ENCODE measurements at places on chromosomes 7 and 10. TPM values are rescaled to one million over a fixed set of nuclear protein-coding genes. Genes with fewer than 3 reads are reported as not detected.

The LIPN gene
- not detected for polyA plus RNA-seq

The FAM241B gene
- polyA plus RNA-seq = 6.1 TPM

The RHOBTB1 gene
- 52.6 TPM for polyA plus RNA-seq

The CADPS2 gene
- 62.4 TPM for polyA plus RNA-seq

DNA sequence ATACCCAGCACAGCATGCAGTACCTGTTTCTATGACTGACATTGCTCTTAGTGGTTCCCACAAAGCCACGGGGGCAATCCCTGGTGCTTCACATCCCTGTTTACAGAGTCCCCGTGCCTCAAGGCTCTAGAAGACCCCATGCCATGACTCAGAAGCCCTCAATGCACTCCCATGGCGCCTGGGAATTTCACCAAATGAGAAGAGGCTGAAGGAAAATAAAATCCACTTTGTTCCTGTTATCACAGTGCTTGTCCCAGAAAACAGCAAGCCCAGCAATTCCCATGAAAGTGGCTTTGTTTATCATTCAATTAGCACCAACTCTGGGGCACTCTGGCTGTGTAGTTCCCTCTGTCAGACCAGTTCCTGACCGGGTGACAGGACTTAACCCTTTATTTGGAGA is 268.3 kb downstream of the TNS3 start:
- no peak for DNase-seq

GRCh38 chr7:134723892-134724291 is 55.5 kb upstream of the CALD1 start:
- DNase-seq = no peak

GRCh38 chr7:91047636-91048035 is 216.6 kb upstream of the FZD1 start:
- DNase-seq = no peak

GRCh38 chr10:126196281-126196680 is 192.0 kb downstream of the ADAM12 start:
- no peak for DNase-seq

DNA sequence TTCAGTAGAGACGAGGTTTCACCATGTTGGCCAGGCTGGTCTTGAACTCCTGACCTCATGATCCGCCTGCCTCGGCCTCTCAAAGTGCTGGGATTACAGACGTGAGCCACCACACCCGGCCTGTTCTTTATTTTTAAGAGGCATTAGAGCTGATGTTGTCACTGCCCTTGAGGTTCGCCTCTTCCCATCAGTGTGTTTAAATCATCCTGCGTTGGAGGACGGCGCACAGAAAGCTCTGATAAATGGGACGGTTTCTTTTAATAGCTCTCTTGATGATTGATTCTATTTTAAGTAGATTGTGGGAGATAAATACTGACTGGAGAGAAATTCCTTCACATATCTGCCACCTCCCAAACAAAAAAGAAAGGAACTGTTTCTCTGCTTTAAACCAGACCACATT is 29.0 kb downstream of the UPP1 start:
- no peak for DNase-seq

- DNase-seq = no peak
Measured at GRCh38 chr7:95631527-95631926, 35.2 kb upstream of the PDK4 start.

DNA sequence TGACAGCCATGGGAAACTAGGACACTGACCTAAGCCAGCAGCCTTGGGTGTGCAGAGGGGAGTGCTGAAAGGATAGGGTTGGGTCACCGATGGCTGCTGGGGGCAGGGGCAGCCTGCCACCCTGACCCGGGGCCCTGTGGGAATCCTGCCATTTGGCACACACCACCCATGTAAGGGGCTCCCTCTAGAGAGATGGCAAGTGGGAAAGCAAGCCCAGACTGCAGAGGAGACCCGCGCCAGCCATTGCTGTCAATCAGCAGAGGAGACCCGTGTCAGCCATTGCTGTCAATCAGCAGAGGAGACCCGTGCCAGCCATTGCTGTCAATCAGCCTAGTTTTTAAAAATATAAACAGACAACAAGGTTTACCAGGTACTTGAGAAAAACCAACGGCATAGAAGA is 27.4 kb upstream of the PRKAG2 start:
- DNase-seq = no peak

Data from left lung (tissue), 14 donors.